ENCODE measurements at places on chromosomes 5 and 9. TPM values are rescaled to one million over a fixed set of nuclear protein-coding genes. Genes with fewer than 3 reads are reported as not detected.

Gene CD14
- total RNA-seq = 4.1 TPM

Gene SLC6A3
- total RNA-seq = not detected

Gene ZNF782
- 5.4 TPM for total RNA-seq

Gene FASTKD3
- 11.9 TPM for total RNA-seq

Gene CDH18
- not detected for total RNA-seq

Gene SPINK4
- total RNA-seq = not detected

Gene HSD17B3
- 0.68 TPM for total RNA-seq

Gene RETREG1
- 59.8 TPM for total RNA-seq

Gene ERMP1
- 26.5 TPM for total RNA-seq

Gene SHOC1
- total RNA-seq = not detected

Gene HTR4
- not detected for total RNA-seq

Gene FOXD4
- total RNA-seq = 0.22 TPM

Gene SLC23A1
- 1.8 TPM for total RNA-seq

Gene FBLL1
- not detected for total RNA-seq

Gene ARSI
- not detected for total RNA-seq

Gene ANKRD34B
- not detected for total RNA-seq

Gene LCN6
- total RNA-seq = not detected

Gene TMEM215
- total RNA-seq = not detected

Gene PAX5
- 0.89 TPM for total RNA-seq

Gene PCDHA9
- total RNA-seq = not detected

Gene OTP
- not detected for total RNA-seq

Gene HAVCR2
- total RNA-seq = 76.9 TPM

Gene CYLC2
- not detected for total RNA-seq

Gene SOWAHA
- not detected for total RNA-seq

Gene CD180
- total RNA-seq = 0.69 TPM

Gene BRINP1
- not detected for total RNA-seq

Gene ELOVL7
- total RNA-seq = 0.57 TPM

Gene CCDC112
- total RNA-seq = 2.4 TPM

Gene KLHL3
- total RNA-seq = 16.3 TPM

Gene PFN3
- not detected for total RNA-seq

Gene UBAP2
- total RNA-seq = 48.8 TPM

Gene RBM18
- 23.4 TPM for total RNA-seq

Gene RABEPK
- total RNA-seq = 9.9 TPM

Gene PCDHA10
- total RNA-seq = not detected

Gene TERT
- total RNA-seq = not detected

Gene ADAMTS2
- total RNA-seq = not detected

Gene ASPN
- total RNA-seq = not detected

Gene NUDT12
- 0.78 TPM for total RNA-seq

Gene GPR21
- 0.40 TPM for total RNA-seq

Gene SMIM32
- not detected for total RNA-seq

Gene CDC25C
- 13.2 TPM for total RNA-seq

Gene RASEF
- total RNA-seq = not detected

Gene CARD9
- total RNA-seq = 0.61 TPM

Gene CA9
- 1.2 TPM for total RNA-seq

Gene S1PR3
- total RNA-seq = not detected

Gene WDR31
- 0.99 TPM for total RNA-seq

Gene PCDHB8
- total RNA-seq = not detected

Gene FBP2
- not detected for total RNA-seq

Gene CATSPER3
- 0.40 TPM for total RNA-seq

Gene PCDHB6
- total RNA-seq = not detected
